ENCODE measurements at places on chromosomes 5 and 9. TPM values are rescaled to one million over a fixed set of nuclear protein-coding genes. Genes with fewer than 3 reads are reported as not detected.

DNA sequence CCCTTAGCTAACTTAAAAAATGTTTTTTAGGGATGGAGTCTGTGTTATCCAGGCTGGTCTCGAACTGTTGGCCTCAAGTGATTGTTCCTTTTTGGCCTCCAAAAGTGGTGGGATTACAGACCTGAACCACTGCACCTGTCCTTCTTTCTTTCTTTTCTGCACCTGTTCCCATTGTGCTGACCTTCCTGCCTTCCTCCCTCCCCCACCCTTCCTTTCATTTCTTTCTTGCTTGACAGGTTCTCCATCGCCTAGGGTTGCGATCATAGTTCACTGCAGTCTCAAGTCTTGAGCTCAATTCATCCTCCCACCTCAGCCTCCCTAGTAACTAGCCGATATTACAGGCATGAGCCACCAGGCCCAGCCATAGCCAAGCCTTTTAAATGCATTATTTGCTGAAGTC is 20.6 kb downstream of the JMY start:
- no peak for DNase-seq

Gene TICAM2
- 0.53 TPM for total RNA-seq

Gene ACER2
- total RNA-seq: 1.4 TPM

- DNase-seq: no peak
Observed at GRCh38 chr5:178231539-178232123, 971 bp downstream of the PHYKPL start.
